NCI-H1048 (cell line): ENCODE measurements at places on chromosomes 2 and 18.

DNA sequence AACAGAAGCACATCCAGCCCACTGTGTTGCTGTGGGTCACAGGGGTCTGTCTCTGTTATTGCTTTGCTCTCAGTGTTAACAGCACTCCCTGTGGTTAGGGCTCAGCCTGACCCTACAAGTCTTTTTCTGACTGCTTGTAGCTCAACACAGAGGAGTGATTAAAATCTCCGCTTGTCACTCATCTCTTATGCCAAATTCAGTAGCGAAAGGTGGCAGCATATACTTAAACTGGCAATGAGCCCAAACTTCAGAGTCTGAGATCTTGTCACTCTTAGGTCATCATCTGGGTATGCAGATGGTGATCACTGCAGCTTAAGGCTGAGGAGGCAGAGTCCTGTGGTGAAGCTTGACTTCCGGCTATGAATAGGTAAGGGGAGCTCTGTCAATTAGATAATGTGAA lies 63.3 kb upstream of the CSRNP3 start:
- no peak for DNase-seq

DNA sequence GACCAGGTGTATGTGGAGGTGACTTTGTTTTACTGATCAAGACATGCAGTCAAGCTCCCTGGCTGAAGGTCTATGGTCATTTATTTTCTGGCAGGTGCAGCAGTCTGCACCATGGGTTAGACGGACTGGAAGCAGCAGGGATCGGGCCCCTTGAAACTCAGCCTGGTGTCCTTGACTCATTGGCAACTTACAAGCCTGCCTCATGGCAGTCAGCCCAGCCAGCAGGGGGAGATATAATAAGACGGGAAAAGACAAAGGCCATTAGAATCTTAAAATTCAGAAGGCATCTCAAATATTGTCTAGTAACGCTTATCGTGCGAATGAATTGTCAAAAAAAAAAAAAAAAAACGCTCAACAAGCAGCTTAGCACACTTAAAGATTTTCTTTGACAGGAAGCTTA lies 308.2 kb downstream of the EN1 start:
- no peak for DNase-seq

GRCh38 chr2:10286216-10287037 lies 16.3 kb upstream of the HPCAL1 start:
- no peak for DNase-seq

- DNase-seq = no peak
Observed at GRCh38 chr2:60989259-60989658, 28.3 kb upstream of the PEX13 start.

GRCh38 chr2:162090109-162090508 lies 16.1 kb upstream of the DPP4 start:
- no peak for DNase-seq
